ENCODE measurements at places on chromosomes 13 and 19. TPM values are rescaled to one million over a fixed set of nuclear protein-coding genes. Genes with fewer than 3 reads are reported as not detected.
A peak's percentile ranks its signal among the peaks of the same experiment; 100 is the strongest.

DNA sequence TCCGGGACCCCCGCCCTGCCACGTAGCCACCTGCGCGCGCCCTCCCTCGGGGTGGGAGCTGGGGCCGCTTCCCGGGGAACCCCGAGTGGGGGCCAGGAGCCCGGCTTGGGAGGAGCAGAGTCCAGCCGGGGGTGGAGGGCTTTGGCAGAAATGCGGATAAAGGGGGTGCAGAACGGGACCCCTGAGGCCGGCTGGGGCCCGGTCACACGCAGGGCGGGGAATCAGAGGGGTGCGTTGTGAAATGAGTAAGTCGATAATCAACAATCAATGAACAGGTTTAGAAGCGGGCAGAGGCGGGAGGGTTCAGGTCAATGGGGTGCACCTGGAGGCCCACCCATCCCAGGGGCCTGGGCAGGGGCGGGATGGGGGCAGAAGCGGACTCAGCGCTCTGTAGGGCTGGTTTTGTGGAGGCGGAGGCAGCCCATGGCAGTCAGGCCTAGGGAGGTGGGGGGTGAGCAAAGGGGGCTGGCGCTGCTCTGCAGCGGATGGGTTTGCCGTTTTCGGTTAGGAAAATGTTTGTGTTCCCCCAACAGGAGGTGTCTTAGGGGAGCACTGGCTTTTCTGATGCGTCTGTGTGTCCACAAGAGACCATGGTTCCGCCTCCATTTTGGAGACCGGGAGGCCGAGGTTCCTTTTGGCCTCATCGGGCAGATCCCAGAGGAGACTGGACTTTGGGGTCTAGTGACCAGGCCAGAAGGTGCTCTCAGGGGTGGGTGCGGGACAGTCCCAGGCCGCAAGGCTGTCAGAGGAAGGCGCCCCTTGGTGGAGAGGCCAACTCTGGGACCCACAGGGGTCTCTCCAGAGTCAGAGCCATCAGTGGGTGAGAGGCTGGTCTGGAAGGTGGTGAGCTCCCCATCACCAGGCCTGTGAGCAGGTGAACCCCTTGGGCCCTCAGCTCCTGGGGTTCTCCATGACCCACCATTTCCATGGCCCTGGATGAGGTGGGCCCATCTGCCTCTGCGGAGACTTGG, 683 bp upstream of the DIRAS1 start:
- H3K4me3 ChIP-seq, result peak overlapping the region; percentile 72
- DNase-seq, result no peak

DNA sequence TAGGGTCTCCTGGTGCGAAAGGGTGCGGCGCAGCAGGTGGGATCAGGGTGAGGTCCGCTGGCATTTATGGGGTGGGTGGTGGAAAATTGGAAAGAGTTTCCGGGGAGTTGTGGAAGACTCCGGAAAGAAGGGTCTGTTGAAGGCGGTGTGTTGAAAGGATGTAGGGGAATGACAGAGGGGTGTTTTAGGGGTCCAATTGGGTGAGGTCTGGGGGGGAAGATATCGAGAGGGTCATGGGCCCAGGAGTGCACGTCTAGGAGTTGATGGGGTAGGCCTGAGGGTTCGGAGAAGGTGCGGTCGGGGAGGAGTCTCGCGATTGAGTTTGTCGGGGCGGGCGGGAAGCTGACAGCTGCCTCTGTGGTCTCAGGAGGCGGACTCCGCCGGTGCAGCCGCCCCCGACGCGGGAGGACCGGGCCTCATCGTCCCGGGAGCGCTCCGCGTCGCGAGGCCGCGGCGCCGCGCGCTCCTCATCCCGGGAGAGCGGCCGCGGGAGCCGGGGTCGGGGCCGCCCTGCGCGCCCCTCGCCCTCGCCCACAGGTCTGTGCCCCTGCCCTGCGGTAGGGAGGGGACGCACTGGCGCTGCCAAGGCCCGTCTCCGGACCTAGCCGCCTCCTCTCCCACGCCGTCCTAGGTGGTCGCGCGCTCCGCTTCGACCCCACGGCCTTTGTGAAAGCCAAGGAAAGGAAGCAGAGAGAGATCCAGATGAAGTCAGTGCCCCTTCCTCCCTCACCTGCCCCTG, 7.0 kb downstream of the PGLYRP1 start:
- no peak overlapping the region for H3K27ac ChIP-seq
- no peaks in the 10 kb centered on the region for H3K4me1 ChIP-seq
- peaks cover 7% of the 10 kb centered on the region for H3K27me3 ChIP-seq
- peaks cover 7% of the 10 kb centered on the region for H3K36me3 ChIP-seq

DNA sequence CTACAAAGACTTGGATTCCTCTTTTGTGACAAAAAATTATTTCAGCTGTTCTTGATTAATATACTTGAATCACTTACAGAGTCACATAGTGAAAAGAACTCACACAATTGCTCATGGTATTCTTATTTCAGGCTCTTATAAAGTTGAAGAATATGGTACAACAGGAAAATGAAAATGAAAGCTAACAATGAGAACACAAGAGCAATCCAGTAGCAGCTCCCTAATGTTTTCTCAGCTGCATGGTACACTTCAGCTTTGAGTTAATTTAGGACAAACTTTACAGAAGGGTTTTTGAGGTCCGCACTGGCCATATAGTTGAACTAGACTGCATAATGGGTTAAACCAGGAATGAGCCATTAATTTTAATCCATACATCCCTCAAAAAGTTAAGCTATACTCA, 1261.8 kb downstream of the SLITRK5 start:
- H3K36me3 ChIP-seq, result no peaks in the 10 kb centered on the region
- no peak for DNase-seq
- no peaks in the 10 kb centered on the region for H3K27me3 ChIP-seq
- H3K27ac ChIP-seq, result no peak overlapping the region
- H3K4me1 ChIP-seq, result no peaks in the 10 kb centered on the region

- H3K27me3 ChIP-seq, result no peaks in the 10 kb centered on the region
- no peak overlapping the region for H3K4me3 ChIP-seq
- no peaks in the 10 kb centered on the region for H3K4me1 ChIP-seq
- DNase-seq, result no peak
Measured at GRCh38 chr13:24254146-24254841, 55.1 kb upstream of the C1QTNF9 start.

ZNF284 gene
- total RNA-seq, result 3.0 TPM

CEACAM4 gene
- not detected for total RNA-seq

All from H9 (cell line).